ENCODE measurements at places on chromosomes 13 and 19. TPM values are rescaled to one million over a fixed set of nuclear protein-coding genes. Genes with fewer than 3 reads are reported as not detected.

DNA sequence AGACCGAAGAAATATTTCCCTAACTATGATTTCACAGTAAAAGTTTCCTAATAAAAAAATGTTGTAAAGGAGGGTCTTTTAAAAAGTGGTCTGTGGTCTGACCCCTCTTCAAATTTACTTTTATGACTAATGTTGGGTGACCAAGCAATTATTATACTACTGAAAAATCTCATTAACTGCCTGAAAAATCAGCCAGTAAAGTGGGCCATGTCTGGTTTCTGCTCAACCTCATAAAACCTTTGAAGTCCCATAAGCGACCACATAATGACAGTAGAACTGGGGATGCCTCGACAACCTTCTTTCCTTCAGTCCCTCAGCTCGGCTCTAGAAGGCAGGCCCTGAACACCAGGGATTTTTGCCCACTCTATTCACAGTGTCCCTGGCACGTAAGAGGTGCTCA is 434.3 kb downstream of the EFNB2 start:
- DNase-seq: no peak

DNA sequence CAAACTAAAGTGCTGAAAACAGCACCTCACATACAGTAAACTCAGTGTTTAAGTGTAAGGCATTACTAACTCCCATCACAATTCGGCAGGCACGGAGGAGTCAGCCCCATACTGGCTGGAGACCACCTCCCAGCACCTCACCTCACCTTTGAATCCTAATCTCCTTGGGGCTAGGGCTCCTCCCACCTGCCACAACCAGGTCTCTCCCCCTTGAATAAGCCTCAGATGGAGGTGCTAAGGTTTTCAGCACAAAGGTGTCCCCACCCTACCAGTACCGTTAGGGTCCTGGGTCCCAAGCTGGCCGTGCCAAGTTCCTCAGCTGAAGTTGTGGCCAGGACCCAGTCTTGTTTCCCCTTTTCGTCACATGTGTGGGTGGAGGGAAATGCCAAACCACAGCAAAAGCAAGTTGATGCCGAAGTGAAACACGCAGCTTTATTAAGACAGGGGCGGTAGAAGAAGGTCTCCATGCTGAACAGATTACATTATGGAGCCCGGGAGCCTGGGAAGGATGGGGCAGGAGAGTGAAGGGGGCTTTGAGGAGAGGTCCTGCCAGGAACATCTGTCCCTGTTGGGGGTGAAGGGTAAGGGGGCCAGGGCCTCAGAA is at the start of gene IGFLR1:
Gene IGFLR1, minus strand, starts transcription at position 332 of the 604 bp plus-strand sequence. CDS start 1,272 bp downstream, outside the sequence.
- DNase-seq: no peak

DNA sequence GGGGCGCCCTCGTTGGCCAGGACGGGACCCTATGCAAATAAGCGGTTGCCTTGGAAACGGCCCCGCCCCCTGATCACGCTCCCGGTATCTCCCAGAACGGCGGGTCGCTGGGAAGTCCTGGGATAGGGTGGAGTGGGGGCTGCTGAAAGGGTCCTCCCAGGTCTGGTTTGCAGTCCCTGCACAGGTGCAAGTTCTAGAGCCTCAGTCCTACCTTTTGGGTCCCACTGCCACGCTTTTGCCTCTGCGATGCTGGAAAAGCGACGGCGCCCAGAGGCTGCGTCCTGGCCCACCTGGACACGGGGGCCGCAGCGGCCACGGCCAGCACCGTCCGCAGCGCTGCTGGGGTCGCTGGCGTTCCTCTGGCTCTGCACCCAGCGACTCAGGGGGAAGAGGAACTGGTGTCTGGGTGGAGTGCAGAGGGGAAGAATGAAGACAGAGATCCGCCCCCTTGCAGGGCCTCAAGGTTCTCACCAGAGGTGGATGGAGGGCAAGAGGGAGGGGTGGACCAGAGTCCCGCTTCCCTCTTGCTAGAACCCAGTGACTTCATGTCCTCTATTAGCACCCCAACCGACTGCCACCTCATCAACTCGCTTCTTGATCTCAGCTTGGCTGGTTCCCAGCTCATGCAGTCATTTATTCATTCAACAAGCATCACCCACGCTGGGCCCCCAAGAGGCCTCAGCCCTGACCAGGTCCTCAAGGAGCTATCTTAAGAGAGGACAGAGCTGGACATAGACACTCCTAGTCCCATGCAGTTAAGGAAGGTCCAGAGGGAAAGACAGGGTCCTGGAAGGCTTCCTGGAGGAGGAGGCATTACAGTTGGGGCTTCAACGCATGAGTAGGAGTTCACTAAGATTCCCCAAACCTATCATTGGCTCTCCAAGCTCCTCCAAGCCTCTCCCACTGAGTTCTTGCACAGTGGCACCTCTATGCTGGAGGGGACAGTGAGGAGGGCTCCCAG is at the start of gene LRRC25:
Gene LRRC25, minus strand, starts transcription at position 381 of the 961 bp plus-strand sequence. CDS start 659 bp downstream, outside the sequence.
- DNase-seq: peak; percentile 77

GRCh38 chr19:38346837-38347236 is 11.2 kb downstream of the CATSPERG start:
- DNase-seq: no peak

DNA sequence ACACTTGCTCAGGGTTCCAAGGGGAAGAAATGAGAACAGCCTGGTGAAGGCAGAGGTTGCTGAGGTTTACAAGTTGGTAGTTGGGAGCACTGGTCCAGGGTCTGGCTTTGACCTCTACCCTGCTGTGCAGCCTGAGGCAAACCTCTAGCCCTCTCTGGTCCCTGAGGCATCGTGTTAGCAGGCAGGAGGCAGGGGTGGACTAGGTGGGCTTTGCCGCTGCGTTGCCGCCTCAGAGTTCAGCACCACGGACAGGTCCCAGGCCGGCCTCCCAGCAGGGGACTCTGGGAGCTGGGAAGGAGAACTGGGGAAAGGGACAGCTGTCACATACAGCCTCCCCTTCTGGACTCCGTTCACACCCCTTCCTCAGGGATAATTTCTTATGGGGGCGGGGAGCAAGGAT is 3.1 kb downstream of the NCAN start:
- DNase-seq: no peak

DNA sequence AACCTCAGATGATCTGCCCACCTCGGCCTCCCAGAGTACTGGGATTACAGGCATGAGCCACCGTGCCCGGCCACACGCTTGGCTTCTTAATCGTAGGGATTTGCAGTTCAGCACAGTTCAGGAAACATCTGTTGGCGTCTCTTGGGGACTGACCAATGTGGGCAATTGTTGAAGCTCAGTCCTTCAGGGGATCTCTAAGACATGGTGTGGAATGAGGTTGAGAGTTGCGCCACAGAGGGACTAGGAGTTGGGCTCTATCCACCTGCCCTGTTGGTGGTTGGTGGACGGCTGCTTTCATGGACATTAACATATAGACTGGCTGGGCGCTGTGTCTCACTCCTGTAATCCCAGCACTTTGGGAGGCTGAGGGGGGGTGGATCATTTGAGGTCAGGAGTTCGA is 37.3 kb upstream of the SIN3B start:
- DNase-seq: no peak

DNA sequence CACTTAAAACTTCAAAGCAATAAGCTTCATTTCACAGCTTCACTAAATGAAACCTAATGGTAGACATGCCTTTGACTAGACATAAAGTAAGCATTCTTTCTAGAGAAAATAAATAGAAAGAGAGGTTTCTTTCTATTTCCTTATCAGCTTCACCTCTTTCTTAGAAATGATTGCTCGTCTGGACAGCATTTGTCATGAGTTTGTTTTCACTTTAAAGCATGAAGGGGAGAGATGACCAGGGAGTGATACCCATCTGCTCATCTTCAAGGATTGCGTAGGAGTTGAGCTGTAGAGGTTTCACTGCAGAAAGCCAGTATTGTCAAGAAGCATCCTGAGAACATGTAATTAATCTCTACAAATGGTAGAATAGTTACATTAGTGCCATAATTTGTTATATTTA is 61.3 kb downstream of the COL4A2 start:
- DNase-seq: no peak

DNA sequence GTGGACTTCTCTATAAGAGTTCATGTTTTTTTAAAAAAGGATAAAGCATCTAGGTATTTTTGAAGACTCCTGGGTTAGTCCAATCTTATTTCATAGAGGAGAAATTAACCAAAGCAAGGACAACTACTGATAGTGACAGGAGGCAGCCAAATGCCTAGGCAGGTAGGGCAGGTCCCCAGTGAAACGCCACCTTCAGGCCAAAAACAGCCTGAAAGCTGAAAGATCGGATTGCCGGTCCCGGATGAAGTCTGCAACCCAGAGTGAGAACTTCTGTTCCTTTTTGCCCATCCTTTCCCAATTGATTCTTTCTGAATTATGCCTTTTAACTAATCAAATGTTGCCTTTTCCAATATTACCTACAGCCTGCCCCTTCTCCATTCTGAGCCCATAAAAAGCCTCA is 6.1 kb upstream of the GGACT start:
- DNase-seq: no peak

GRCh38 chr19:33235996-33236350 is 10.3 kb upstream of the SLC7A10 start:
- DNase-seq: no peak

DNA sequence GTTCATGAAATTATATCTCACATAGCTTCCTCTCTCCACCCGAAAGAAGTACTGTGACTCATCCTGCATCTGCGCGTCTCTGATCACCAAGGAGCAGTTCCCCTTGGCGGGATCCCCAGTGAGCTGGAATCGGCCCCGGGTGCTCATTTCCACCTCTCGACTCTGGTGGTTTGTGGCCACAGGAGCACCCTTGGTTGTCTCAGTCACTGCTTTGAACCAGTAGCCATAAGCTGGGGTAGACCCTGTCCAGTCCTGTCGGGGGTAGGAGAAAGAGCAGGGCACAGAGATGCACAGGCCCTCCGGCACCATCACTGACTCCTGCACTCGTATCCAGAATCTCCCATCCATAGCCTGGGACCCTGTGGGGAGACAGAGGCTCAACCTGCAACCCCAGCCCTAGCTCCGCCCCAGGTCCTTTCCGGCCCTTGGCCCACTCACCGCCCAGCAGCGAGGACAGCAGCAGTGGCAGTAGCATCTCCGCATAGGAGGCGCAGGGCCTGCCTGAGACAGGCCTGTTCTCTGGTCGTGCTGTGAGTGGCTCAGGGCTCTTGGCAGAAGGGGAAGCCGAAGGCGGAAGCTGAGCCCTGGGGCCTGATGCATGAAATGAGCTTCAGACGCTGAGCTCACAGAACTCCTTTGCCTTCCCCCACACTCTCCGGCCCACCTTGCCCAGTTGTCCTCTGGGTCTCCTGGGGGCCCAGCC is at the start of gene SIGLEC10:
Gene SIGLEC10, minus strand, starts transcription at position 536 of the 703 bp plus-strand sequence. Its CDS starts 61 bp downstream, at position 475.
- no peak for DNase-seq

- DNase-seq: no peak
These were observed 54.0 kb upstream of the TNFRSF19 start for GRCh38 chr13:23516190-23516589.

- peak; percentile 86 for DNase-seq
These were observed 12.2 kb upstream of the RELB start for GRCh38 chr19:44988896-44989556.

GRCh38 chr13:47038188-47038587 is 141.3 kb upstream of the HTR2A start:
- no peak for DNase-seq

- DNase-seq: no peak
These were observed 1545.1 kb upstream of the PCDH20 start for GRCh38 chr13:62960723-62961122.

DNA sequence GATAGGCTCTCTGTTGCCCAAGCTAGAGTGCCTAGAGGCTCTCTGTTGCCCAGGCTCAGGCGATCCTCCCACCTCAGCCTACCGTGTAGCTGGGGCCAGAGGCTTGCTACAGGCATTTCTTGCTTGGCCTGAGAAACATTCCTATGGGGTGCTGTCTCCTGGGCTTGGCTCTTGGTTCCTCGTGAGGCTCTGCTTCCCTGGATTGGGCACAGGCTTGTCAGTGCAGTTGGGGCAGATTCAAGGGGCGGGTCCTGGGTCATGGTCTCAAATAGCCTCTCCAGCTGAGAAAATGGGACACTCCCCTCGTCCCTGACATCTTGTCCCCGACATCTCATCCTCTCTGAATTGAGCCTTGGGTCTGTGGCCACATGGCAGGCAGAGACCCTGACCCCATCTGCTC is 4.9 kb downstream of the TSSK6 start:
- no peak for DNase-seq

DNA sequence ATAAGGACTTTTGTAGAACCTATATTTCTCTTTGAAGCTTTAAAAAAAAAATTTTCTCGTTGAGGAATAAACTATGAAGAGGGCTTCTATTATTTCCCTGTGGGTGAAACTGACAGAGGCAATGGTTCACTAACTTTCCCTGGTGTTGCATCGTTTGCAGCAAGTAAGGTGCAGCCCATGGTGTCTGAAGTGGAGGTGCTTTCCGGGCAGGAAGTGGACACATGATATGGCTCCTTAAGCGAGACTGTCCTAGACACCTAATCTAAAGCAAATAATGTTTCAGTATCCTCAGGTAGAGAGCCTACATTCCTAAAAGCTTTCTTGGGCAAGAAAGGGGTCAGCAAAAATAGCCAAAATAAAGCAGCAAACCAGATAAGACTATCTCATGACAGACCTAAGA is 437.6 kb upstream of the ARGLU1 start:
- no peak for DNase-seq

DNA sequence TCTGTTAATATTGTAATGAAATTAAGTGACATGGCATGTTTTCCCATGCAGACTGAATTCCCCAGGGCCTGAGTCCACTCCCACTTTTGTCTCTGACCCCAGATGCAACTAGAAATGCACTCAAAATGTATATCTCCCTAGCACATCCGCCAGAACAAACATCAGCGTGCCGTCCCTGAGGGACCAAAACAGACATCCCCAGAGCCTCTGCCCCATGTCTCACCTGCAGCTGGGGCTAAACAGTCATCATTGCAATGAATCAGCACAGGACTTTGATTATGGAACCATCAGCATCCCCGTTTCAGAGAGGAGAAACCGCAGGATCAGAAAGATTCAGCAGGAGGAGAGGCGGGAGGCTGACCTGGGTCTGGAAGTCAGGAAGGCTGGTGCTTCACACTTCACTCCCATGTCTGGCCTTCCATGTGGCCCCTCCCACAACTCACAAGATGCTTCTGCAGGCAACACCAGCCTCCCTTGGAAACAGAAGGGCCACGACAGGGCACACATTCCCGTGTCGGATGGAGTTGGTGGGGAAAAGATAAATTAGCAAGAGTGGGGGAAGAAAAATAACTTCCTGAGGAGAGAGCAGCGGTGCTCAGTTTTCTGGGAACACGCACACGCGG is 130.6 kb upstream of the VSTM2B start:
- no peak for DNase-seq

GRCh38 chr13:46831588-46832194 is 34.7 kb upstream of the ESD start:
- no peak for DNase-seq

GRCh38 chr13:75415694-75416093 is 66.3 kb downstream of the TBC1D4 start:
- DNase-seq: no peak

DNA sequence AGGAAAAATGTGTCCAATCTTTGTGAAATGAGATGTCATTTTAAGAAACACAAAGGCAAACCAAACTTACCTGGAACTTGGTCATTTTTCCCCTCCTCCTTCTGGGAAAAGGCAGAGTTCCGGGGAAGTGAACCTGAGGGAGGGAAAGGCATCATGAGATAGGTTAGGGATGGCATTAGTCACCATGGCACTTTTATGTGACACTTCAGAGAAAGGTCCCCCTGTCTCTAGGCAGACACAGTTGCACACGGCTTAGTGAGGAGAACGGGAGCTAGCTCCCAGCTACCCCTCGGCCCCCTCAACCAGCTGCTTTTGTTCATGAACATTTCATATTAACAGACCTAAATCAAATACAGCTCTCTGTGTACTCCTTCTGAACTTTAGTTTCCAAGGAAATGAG is 1.5 kb downstream of the ZNF235 start:
- DNase-seq: no peak

GRCh38 chr19:3129112-3129511 is 6.7 kb upstream of the GNA15 start:
- DNase-seq: no peak

ZNF134 gene
- total RNA-seq: 16.4 TPM

GRK1 gene
- 0.28 TPM for total RNA-seq

KLF5 gene
- 3.6 TPM for total RNA-seq

APOC1 gene
- 2.3 TPM for total RNA-seq

FCHO1 gene
- total RNA-seq: 5.2 TPM

IZUMO4 gene
- total RNA-seq: 6.0 TPM

Data from sigmoid colon (tissue), 7 donors.